Progenitor cell of endocrine pancreas (in vitro differentiated cells): ENCODE measurements at places on chromosomes 7 and 10. TPM values are rescaled to one million over a fixed set of nuclear protein-coding genes. Genes with fewer than 3 reads are reported as not detected.

DNA sequence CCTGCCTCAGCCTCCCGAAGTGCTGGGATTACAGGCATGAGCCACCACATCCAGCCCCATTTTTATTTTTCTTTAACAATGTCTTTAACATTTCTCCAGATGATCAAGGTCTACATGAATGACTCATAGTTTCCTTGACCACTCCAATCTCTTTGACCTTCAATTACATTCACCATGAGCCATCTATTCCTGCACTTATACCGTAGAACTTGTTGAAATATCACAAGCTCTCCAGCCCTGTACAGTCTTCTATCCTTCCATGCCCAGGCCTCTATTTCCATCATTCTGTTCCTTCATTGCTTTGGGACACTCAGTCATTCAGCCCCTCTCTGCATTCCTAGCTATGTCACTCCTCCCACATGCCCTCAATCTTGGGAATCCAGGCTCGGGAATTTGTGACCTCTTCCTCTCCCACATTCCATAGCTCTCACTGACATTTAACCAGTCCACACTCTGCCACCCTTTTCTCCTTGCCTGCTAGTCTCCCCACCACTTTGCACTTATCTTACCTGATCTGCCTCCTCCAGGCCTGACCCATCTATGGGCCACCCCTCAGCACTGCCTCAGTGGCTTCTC, 151.8 kb upstream of the STK17A start:
- DNase-seq, result no peak

- DNase-seq, result no peak
These were observed 75.8 kb downstream of the NOC3L start for GRCh38 chr10:94286901-94287300.

Gene CRTAC1
- total RNA-seq, result 4.2 and 4.6 TPM in 2 replicates

Gene PRRT4
- 0.86 and 2.9 TPM in 2 replicates for total RNA-seq

GRCh38 chr10:5252177-5253037, 55.8 kb downstream of the AKR1C4 start:
- DNase-seq, result no peak

DNA sequence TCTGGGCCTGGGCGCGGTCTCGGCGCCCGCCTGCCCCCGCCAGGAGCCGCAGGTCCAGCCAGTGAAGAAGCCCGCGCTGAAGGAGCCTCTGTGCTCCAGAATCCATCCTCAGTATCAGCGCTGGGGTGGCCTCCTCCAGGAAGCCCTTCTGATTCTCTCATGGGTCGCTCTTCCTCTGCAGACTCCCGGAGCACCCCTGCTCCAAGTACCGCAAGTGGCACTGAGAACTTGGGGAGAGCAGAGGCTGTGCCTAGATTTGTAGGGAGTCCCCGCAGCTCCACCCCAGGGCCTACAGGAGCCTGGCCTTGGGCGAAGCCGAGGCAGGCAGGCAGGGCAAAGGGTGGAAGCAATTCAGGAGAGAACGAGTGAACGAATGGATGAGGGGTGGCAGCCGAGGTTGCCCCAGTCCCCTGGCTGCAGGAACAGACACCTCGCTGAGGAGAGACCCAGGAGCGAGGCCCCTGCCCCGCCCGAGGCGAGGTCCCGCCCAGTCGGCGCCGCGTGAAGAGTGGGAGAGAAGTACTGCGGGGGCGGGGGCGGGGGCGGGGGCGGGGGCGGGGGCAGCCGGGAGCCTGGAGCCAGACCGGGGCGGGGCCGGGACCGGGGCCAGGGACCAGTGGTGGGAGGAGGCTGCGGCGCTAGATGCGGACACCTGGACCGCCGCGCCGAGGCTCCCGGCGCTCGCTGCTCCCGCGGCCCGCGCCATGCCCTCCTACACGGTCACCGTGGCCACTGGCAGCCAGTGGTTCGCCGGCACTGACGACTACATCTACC, at the start of gene ALOX5:
Gene ALOX5, plus strand, starts transcription at position 641 of the 774 bp plus-strand sequence. Its CDS starts 64 bp downstream, at position 705.
- peak; percentile 44 for DNase-seq

Gene GALNT11
- 29.5 and 32.9 TPM in 2 replicates for total RNA-seq

Gene MRC1
- total RNA-seq, result 0.04 TPM in 1 of 2 replicates, not detected in the other

DNA sequence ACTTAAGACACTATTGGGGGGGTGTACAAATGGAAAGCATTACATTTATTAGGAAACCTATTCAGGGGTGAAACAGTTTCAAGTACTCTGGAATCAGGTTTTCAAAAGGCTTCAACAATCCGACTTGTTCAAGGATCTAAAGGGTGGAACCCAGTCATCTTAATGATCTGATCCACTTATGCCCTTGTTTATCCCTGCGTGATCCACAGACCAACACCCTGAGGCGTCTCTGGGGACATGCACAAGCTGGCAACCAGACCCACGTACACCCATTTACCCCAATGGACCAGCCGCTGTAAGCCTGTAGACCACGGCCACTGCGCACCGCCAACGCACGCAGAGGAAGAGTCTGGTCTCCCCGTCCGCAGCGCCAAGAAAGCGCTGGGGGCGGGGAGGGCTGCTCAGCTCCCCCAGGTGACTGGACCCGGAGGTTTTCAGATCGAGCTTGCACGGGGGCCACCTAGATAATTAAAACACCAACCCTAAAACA, 13.4 kb downstream of the HNRNPF start:
- no peak for DNase-seq

Gene OGDHL
- total RNA-seq, result 9.1 and 11.7 TPM in 2 replicates

- DNase-seq, result no peak
These were observed 16.2 kb downstream of the SORBS1 start for GRCh38 chr10:95544783-95545500.

Gene MYOZ1
- 0.31 TPM in 1 of 2 replicates, not detected in the other for total RNA-seq

- DNase-seq, result no peak
These were observed 127.7 kb downstream of the DIP2C start for GRCh38 chr10:561721-562120.

Gene CYP2C19
- total RNA-seq, result 0.42 TPM in 1 of 2 replicates, not detected in the other

- DNase-seq, result no peak
These were observed 46.2 kb downstream of the BAIAP2L1 start for GRCh38 chr7:98354511-98355249.

Gene METTL27
- total RNA-seq, result 13.3 and 13.5 TPM in 2 replicates

Gene NAPEPLD
- total RNA-seq, result 17.4 and 18.2 TPM in 2 replicates

Gene TMEM178B
- total RNA-seq, result 2.3 and 2.8 TPM in 2 replicates

Gene PTPRE
- 1.9 and 2.4 TPM in 2 replicates for total RNA-seq

Gene GIMAP8
- total RNA-seq, result not detected in 2 replicates

DNA sequence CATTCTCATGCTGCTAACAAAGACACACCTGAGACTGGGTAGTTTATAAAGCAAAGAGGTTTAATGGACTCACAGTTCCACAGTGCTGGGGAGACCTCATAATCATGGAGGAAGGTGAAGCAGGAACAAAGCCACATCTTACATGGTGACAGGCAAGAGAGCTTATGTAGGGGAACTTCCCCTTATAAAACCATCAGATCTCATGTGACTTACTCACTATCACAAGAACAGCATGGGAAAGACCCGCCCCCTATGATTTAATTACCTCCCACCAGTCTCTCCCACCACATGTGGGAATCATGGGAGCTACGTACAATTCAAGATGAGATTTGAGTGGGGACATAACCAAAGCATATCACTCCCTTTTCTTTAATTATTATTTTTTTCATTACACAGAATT, 16.6 kb downstream of the COL28A1 start:
- no peak for DNase-seq

DNA sequence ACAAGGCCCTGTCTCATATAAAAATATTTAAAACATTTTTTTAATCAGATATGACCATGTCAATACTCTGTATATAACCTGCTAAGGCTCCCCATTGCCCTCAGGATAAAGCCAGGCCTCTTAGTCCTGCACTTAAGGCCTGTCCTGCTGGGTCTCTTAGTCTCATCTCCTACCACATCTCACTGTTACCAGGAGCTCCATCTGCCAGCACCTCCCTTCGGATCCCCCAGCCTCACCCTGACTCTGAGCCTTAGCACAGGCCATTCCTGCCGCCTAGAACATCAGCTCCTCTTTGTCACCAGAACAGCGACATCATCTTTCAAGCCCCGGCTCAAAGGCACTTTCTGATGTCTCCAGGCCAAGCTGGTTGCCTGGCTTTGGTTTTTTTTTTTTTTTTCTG, 25.7 kb upstream of the GTF2IRD1 start:
- DNase-seq, result no peak

Gene ZNF503
- total RNA-seq, result 31.7 and 33.7 TPM in 2 replicates

DNA sequence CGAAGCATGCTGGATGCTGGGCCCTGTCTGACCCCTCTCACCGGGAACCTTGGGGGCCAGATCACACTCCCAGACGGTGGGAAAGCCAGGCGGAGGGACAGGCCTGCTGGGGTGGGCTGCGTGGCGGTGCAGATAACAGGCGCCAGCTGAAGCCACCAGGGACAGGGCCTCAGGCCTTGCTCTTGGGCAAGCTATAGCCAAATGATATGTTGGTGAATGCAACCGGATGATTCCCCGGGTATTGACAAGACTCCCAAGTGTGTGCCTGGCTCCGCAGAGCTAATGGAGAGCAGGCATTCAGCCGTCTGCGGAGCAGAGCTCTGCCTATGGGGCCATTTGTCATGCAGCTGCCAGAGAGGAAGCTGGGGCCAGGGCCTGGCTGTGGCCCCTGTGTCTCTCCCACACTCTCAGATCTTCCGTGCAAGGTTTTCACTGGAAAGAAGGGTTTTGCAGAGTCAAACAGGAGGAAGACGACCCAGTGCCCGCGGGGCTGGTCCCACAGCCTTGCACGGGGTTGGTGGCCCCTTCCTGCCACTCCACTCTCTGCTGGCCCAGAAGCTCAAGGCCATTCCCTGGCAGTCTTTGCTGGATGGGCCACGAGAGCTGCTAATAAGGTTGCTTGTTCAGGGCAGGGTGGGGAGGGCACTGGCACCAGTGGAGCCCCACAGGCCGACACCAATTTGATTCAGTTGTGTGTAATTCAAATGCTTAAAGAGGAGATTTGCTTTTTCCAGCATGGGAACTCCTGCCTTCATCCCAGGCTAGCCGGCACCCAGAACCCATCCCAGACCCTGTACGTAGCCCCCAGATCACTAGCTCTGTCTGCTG, 91.8 kb downstream of the PRKAG2 start:
- DNase-seq, result no peak

- DNase-seq, result no peak
These were observed 35.3 kb upstream of the HIBADH start for GRCh38 chr7:27697861-27698430.

DNA sequence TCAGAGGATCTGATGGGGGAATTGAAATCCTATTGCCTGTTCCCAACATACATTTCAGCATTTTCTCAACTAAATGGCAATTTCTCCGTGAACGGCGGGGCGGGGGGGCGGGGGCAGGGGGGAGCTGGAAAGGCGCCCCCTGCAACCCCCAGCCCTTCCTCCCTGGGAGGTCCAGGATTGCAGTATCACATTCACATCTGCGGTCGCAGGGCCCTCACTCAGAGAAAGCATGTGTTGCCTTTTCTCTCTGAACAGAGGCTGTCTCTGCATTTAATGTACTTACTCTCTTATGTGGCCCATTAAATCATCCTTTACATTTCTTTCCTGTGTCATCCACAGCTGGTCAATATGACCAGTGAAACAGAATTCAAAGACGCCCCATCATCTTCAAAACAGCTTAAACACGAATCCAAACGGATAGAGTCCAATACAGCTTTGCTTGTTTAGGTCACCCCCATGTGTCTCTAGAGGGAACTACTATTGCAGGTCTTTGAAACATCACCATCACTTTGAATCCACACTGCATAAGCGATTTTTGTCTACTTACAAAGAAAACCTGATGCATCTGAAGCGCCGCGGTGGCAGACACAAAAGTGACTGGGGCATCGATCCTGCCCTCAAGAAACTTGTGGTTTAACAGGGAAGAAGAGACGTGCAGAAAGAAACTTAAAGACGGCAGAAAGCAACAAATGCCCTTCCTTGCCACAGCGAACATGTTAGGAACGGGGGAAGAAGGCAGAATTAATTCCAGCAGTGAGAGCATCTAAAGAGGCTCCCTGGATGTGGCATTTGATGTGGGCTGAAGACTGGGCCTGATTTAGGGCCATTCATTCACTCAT, 17.0 kb upstream of the ECHDC3 start:
- DNase-seq, result no peak

DNA sequence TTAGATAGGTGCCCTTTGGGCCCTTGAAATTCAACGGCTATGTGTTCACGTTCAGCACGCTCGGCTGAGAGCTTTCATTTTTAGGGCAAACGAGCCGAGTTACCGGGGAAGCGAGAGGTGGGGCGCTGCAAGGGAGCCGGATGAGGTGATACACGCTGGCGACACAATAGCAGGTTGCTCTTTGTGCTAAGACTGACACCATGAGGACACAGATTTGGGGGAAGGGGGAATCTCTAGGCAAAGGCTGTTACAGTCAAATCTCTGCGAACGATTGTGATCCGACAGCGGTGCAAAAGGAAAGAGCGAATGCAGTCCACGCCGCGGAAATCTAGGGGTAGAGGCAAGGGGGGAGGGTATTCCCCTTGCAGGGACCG, 667 bp downstream of the KLLN start:
- no peak for DNase-seq

- no peak for DNase-seq
These were observed 177.6 kb upstream of the LRRTM3 start for GRCh38 chr10:66748217-66748616.

GRCh38 chr10:78588194-78588811, 480.5 kb upstream of the ZMIZ1 start:
- peak; percentile 22 for DNase-seq

- no peak for DNase-seq
These were observed 68.1 kb downstream of the PRTFDC1 start for GRCh38 chr10:24884316-24884715.

DNA sequence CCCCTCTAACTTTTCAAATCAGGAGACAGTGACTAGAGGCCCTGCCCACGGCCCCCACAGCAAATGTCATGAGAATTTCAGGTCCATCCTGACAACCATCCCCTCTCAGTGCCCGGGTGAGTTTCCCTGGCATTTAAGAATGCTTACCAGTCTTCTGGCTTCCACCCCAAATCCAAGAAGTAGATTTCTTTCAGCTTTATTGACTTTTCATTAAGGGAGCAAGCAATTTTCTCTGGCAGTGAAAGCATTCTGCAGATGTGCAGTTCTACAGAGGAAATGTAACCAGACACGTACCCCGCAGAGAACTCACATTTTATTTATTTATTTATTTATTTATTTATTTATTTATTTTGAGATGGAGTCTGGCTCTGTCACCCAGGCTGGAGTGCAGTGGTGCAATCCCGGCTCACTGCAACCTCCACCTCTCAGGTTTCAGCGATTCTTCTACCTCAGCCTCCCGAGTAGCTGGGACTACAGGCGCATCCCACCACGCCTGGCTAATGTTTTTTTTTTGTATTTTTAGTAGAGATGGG, 120.9 kb upstream of the KCTD7 start:
- DNase-seq, result no peak

GRCh38 chr10:20276127-20276979, 460.1 kb downstream of the PLXDC2 start:
- DNase-seq, result no peak

Gene UMAD1
- total RNA-seq, result 12.1 and 12.8 TPM in 2 replicates

- no peak for DNase-seq
These were observed 62.0 kb downstream of the CCNY start for GRCh38 chr10:35398355-35398754.

Gene CRYGN
- total RNA-seq, result 2.5 and 3.2 TPM in 2 replicates

Gene RARRES2
- 19.0 and 20.2 TPM in 2 replicates for total RNA-seq

Gene UCMA
- not detected in 2 replicates for total RNA-seq

DNA sequence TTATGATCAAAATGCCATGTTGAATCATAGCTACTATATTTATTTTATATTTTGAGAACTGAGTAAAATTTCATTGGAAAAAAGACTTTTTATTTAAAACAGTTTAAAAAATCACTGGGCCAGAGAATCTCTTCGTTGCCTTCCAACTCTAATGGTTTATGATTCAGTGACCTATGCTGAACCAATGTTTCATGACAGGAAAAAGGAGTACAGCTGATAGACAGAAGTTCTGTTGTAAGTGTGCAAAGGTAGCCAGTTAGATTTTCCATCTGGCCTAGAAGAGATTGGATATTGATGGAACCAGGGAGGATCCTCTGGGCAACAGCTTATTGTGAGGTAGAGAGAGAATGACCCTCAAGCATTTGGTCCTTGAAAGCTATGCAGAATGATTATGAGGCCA, 745.8 kb downstream of the SUGCT start:
- no peak for DNase-seq
